ENCODE measurements at places on chromosomes 4 and X. TPM values are rescaled to one million over a fixed set of nuclear protein-coding genes. Genes with fewer than 3 reads are reported as not detected.

Gene ERVMER34-1
- total RNA-seq, result not detected

Gene BRS3
- total RNA-seq, result not detected

DNA sequence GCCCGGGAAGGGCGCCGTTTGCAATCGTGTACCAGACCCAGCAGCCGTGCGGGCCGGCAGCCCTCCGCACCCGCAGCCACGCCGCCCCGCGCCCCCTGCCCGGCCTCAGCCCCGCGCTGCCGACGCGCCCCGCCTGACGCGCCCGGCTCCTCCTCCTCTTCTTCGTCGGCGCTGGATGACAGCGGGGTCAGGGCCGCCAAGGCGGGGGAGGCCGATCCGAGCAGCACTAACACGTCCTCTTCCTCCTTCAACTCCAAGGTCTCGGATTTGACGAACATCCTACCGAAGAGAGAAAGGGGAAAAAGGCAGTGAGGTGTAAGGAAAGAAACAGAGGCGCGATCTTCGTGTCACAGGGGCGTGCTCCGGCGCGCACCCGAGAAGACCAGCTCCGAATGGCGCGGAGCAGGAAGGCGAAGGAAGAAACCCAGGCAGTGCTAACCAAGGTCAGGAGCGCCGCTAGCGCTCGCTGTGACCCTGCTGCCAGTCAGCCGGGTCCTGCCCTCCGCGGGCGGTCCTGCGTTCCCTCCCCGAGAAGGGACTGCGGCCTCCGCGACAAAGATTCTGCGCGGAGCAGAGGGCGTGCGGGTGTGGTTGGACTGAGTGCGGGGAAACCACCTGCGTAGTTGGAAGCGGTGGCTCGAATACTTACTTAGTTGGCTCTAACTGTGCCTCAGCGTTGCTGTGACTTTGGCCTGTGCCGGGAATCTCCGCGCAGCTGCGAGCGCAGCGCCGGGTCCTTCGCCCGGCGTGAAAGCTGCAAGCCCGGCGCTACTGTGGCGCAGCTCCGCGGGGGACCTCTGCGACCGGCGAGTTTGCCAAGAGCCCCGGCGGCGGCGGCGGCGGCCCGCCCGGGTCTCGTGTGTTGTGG is 548 bp downstream of the NEUROG2 start:
- no peak for DNase-seq

DNA sequence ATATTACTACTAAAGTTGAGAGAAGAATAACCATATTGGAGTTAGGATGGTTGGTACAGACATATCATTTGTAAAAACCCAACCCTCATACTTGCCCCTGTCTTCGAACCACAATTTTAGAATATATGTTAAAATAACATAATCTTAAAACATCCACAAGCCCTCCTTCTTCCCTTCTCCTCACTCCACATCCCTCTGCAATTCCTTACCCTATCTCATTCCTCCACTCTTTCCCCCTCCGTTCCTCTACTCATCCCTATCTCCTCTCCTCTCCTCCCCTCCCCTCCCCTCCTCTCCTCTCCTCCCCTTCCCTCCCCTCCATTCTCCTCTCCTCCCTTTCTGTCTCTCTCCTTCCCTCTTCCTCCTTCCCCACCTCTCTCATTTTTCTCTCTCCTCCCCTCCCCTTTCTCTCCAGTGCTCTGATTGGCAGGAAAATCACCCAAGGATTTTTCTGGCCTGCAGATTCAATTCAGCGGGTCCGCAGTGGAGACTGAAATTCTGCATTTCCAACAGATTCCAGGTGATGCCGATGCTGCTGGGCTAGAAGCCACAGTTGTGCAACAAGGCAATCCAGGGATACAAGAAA is 17.4 kb upstream of the ODAM start:
- no peak for DNase-seq

- DNase-seq, result no peak
Observed at GRCh38 chr4:6937754-6938153, 28.1 kb downstream of the TBC1D14 start.

GRCh38 chr4:174553031-174553430 is 30.7 kb upstream of the HPGD start:
- DNase-seq, result no peak
